Activated gamma-delta T cell treated with anti-CD3 and anti-CD28 coated beads, Interleukin-2, amount 50 U/mL, for 16 hours (primary cell): ENCODE measurements at places on chromosomes 16 and 17.

- DNase-seq, result no peak
Observed at GRCh38 chr17:53137869-53138268, 684.9 kb upstream of the KIF2B start.

DNA sequence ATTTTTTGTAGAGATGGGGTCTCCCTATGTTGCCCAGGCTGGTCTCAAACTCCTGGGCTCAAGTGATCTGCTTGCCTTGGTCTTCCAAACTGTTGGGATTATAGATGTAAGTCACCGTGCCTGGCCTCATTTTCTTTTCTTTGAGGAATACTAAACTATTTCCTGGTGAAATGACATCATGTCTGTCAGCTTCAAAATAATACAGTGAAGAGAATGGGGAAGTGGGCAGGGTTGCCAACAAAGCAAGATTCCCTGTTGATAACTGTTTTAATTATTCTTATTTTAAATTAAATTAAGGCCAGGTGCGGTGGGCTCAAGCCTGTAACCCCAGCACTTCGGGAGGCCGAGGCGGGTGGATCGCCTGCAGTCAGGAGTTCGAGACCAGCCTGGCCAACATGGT lies 21.1 kb downstream of the PIPOX start:
- no peak for DNase-seq

GRCh38 chr17:74524653-74525464 lies 6.4 kb downstream of the CD300LB start:
- DNase-seq, result no peak

DNA sequence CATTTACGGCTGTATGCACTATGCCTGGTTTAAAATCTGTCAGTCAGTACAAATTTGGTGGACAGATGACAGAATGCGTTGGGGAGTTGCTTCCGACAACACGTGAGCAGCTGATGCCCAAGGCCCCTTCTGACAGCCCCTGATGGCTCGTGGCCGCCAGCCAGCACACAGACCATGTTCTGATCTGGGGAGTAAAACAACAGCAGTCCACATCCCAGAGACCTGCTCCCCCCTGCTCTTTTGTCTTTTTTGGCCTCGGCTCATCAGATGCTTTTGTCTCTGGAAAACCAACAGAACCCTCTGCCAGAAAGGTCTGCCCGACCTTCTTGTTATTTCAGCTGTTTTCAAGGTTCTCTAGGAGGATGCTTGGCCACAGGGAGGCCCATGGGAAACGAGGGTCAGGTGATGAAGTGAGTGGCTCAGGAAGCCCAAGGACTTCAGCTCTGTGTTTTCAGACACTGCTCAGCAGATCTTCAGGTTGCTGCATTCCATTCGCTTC lies 10.8 kb downstream of the ARSG start:
- no peak for DNase-seq

DNA sequence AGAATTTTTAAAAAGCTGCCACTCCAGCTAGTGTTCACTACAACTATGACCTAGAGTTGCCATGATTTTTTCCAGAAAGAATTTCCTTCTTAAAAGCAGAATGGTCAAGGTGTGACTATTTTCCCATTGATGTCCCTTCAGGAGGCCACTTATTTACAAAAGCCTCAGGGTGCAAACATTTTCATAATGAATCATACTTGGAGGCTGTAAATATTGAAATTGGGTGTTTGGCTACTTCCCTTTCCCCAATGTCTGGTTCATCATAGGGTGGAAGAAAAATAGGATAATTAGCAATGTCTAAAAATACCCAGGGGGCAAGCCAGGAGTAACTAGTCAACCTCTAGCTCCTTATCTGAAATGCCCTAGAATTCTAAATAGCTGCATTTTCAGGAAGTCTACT lies 18.8 kb downstream of the AXIN2 start:
- no peak for DNase-seq

GRCh38 chr16:892536-893255 lies 78.1 kb downstream of the LMF1 start:
- no peak for DNase-seq

GRCh38 chr17:80523054-80523744 lies 21.4 kb upstream of the RPTOR start:
- DNase-seq, result no peak

- DNase-seq, result no peak
Observed at GRCh38 chr16:12737563-12737962, 66.1 kb downstream of the CPPED1 start.

GRCh38 chr17:80855948-80856862 lies 135.4 kb upstream of the CHMP6 start:
- peak; percentile 70 for DNase-seq

GRCh38 chr17:31549121-31549524 lies 157.6 kb downstream of the RAB11FIP4 start:
- DNase-seq, result no peak

GRCh38 chr17:65254166-65254565 lies 117.0 kb downstream of the RGS9 start:
- no peak for DNase-seq

DNA sequence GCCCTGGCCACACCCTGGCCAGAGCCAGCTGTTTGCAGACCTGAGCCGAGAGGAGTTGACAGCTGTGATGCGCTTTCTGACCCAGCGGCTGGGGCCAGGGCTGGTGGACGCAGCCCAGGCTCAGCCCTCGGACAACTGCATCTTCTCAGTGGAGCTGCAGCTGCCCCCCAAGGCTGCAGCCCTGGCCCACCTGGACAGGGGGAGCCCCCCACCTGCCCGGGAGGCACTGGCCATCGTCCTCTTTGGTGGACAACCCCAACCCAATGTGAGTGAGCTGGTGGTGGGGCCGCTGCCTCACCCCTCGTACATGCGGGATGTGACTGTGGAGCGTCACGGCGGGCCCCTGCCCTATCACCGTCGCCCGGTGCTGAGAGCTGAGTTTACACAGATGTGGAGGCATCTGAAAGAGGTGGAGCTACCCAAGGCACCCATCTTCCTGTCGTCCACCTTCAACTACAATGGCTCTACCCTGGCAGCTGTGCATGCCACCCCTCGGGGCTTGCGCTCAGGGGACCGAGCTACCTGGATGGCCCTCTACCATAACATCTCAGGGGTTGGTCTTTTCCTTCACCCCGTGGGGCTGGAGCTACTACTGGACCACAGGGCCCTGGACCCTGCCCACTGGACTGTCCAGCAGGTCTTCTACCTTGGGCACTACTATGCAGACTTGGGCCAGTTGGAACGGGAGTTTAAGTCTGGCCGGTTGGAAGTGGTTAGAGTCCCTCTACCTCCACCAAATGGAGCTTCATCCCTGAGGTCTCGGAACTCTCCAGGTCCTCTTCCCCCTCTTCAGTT lies 578 bp downstream of the AOC2 start:
- DNase-seq, result no peak

DNA sequence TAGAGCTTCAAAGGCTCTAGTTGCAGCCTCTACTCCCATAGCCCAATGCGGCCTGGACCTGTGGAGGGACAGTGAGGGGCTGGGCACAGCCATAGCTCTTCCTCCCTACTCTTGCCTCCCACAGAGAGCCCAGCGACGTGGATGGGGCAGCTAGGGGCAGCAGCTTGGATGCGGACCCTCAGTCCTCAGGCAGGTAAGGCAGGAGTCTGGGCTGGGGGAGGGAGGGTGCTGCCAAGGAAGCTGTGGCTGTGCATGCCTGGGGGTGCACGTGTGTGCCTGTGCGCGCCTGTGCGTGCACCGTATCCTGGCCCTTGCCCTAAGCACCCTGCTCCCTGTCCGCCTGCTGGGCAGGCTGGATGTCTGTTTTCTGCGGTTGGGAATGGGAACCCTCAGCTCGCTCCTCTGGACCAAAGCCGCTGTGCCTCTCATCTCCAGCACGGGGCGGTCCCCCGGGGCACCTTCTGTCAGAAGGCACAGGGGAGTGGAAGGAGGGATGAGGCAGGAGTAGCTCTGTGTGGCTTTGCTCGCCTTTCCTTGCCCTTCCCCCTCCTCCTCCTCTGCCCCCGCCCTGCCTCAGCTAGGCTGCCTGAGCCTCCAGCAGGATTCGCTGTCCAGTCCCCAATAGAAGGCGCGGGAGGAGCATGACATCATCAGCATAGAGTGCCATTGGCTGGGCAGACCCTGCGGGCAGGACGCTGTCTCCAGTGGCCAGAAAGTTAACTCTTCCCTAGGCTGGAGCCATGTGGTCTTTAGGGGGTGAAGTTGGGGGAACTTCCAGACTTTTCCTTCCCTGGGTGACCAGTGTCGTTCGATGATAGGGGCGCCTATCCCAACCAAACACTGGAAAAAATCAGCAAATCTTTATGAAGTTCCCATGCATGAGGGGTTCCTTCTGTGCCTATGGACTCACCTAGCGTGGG lies 797 bp downstream of the PRCD start:
- DNase-seq, result no peak

DNA sequence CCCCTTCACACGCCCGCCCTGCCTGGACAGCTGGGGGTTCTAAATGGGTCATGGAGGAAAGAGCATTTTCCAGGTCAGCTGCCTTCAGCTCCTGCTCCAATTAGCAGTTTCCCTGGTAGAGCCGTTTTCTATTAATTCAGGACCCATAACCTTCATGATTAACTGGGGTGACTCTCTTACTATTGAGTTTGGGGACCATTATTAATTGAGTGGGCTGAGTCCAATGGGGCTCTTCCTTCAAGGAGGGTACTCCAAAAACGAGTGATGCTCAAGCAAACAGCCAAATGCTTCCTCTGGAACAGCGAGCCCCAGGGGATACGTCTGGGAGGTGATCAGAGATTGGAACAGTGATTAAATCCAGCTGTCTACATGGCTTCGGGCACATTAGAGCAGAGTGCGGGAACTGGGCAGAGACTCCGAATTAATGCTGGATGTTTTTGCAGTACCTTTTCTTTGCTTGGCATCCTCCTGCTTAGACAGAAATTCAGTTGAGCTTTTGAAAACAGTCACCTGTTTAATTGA lies 68.1 kb upstream of the CACNG3 start:
- no peak for DNase-seq

- DNase-seq, result no peak
Observed at GRCh38 chr16:4499196-4499555, 23.0 kb downstream of the HMOX2 start.

- no peak for DNase-seq
Observed at GRCh38 chr16:76345163-76345661, 68.0 kb downstream of the CNTNAP4 start.

DNA sequence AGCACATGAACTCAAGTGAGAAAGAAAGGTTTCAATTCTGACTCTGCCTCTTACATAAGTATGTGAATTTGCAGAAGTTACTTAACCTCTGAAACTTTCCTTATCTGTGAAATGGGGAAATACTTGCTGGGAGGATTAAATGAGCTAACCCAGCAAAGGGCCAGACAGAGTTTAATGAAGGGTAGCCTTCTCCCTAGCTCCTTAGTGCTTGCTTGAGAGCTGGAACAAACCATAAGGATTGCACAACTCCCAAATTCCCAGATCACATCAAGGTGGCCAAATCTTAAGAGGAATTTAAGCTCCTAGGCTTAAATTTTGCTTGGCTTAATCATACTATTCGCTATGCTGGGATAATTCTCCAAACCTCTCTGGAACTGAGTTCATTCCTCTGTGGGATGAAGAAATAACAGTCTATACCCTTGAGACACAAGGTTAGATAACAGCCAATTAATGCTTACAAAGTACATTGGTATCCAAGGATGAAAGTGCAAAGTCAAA lies 11.8 kb upstream of the WSB1 start:
- DNase-seq, result no peak

DNA sequence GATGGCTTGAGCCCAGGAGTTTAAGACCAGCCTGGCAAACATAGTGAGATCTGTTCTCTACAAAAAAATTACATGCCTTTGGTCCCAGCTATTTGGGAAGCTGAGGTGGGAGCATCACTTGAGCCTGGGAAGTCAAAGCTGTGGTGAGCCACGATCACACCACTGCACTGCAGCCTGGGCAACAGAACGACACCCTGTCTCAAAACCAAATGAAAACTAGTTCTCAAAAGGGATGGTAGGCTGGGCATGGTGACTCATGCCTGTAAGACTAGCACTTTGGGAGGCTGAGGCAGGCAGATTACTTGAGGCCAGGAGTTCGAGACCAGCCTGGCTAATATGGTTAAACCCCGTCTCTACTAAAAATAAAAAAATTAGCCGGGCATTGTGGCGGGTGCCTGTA lies 31.1 kb downstream of the PPM1D start:
- DNase-seq, result no peak

- DNase-seq, result no peak
Observed at GRCh38 chr17:21345236-21345635, 30.9 kb upstream of the KCNJ12 start.

DNA sequence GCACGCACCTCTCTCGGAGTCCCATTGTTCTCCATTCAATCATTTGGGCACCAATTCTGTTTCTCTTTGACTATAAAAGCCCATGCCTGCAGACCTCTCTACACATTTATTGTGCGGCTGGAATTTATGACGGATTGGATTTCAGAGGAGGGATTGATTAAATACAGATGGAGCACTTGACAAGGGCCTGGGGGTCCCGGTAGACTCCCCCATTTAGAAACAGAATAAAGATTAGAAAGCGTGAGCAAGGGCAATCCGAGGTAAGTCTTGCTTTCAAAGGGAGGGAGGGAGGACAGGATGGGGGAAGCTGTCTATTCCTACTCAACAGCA lies 15.1 kb upstream of the PITPNM3 start:
- DNase-seq, result no peak

- DNase-seq, result no peak
Observed at GRCh38 chr16:65044873-65045272, 77.0 kb downstream of the CDH11 start.

GRCh38 chr16:20380782-20381181 lies 23.8 kb downstream of the PDILT start:
- DNase-seq, result no peak

GRCh38 chr17:57086069-57086930 lies 1.3 kb downstream of the AKAP1 start:
- no peak for DNase-seq

DNA sequence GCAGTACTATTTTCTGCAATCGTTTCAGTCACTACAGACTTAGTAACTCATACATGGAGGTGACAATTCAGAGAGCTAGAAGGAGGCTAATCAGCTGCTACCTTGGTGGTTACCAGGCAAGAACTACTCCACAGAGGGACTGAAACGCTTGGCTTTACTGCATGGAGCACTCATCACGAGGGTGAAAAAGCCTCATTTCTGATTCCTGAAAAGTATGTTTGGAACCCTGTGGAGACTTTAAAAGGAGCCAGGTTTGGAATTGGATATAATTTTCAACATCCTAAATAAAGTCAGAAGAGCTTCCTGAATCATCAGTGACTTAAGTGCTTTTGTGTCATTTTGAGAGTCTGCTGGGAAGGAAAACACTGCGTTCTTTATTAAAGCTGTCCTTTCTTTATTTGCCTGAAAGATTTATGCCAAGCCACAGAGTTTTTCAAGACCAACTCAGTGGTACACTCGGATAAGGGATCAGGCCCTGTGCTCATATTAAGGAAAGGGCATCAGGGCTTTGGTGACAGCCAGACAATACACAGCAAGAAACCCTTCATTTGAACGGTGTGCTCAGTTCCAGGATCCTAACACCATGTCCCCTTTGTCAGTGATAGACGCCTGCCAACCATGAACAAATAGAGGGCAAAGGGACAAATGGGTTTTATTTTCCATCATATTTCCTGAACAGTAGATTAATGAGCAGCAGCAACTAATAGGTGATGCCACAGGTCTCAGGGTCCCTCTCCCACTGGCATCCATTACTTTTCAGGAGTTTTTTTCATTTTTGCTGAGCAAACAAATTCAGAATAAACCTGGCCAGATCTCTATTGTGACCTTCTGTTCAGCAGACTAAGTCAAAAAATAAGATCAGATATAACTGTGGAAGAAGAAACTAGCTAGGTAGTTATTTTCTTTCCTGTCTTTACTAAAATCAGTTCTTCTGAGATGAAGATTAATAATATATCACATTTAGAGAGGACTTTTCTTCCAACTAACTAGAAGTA lies 80.5 kb upstream of the CLEC18B start:
- DNase-seq, result no peak

- DNase-seq, result no peak
Observed at GRCh38 chr16:84323606-84324005, 28.9 kb downstream of the WFDC1 start.

- no peak for DNase-seq
Observed at GRCh38 chr17:51666971-51667705, 406.8 kb downstream of the UTP18 start.
